Astrocyte (in vitro differentiated cells and primary cell): ENCODE measurements at places on chromosomes 3 and 15.

GRCh38 chr3:4721511-4721911 lies 228.4 kb downstream of the ITPR1 start:
- DNase-seq = peak; percentile 98

DNA sequence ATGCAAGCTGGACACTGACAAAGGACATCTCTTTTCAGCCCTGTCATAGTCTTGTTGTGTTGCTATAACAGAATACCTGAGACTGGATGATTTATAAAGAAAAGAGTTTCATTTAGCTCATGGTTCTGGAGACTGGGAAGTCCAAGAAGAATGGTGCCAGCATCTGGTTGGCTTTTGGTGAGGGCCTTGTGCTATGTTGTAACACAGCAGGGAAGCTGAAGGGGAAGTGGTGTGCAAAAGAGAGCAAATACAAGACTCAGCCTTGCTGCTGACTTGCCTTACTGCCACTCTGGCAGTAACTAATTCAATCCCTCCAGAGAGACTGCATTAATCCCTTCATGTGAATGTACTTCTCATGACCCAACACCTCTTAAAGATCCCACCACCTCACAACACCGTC lies 356.3 kb upstream of the PROK2 start:
- DNase-seq = no peak

DNA sequence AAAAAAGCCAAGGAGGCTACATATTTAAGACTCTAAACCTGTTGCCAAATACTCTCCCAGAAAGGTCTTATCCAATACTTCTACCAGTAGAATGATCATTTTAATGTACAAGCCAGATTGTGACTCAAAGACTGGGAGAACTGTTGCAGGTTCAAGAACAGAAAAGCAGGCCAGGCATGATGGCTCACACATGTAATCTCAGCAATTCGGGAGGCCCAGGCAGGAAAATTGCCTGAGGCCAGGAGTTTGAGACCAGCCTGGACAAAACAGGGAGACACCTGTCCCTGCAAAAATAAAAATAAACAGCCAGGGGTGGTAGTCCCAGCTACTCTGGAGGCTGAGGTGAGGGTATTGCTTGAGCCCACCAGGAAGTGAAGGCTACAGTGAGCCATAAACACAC lies 17.8 kb upstream of the THUMPD3 start:
- DNase-seq = no peak

GRCh38 chr3:46693892-46694226 lies 380 bp upstream of the ALS2CL start:
- no peak for DNase-seq

- peak; percentile 8 for DNase-seq
Observed at GRCh38 chr15:45521596-45522327, 793 bp downstream of the SLC30A4 start.

GRCh38 chr3:27639271-27639670 lies 82.9 kb downstream of the EOMES start:
- DNase-seq = no peak

GRCh38 chr3:98839846-98840245 lies 61.6 kb downstream of the DCBLD2 start:
- DNase-seq = peak; percentile 69

GRCh38 chr15:71055461-71055860 lies 59.8 kb upstream of the THSD4 start:
- peak; percentile 58 for DNase-seq

DNA sequence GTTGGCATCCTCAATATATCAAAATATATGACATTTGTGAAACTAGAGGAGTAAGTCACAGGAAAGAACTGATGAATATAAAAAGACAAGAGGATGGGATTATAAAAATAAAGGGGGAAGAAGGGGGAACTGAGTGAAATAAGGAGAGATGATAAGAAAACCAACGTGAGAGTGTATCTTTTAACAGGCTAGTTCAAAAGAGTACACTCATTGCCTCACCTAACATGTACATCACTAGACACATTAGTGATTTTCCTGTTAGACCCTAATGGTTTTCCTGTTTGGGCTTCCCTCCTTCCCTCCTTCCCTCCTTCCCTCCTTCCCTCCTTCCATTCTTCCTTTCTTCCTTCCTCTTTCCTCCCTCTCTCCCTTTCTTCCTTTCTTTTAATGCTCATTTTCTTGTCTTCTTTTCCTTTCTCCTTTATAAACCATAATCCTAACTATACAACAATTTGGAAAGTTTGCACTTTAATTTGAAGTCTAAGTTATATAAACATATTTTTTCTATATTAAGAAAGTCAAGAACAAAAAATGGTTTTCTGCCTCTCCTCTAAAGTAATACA lies 35.8 kb downstream of the FSIP1 start:
- no peak for DNase-seq

GRCh38 chr3:61839256-61839655 lies 277.9 kb downstream of the PTPRG start:
- DNase-seq = no peak

- no peak for DNase-seq
Observed at GRCh38 chr3:157093096-157093495, 66.9 kb downstream of the CCNL1 start.

GRCh38 chr3:155080692-155081091 lies 573 bp downstream of the MME start:
- no peak for DNase-seq

GRCh38 chr3:62604298-62604697 lies 230.9 kb upstream of the FEZF2 start:
- DNase-seq = peak; percentile 85

DNA sequence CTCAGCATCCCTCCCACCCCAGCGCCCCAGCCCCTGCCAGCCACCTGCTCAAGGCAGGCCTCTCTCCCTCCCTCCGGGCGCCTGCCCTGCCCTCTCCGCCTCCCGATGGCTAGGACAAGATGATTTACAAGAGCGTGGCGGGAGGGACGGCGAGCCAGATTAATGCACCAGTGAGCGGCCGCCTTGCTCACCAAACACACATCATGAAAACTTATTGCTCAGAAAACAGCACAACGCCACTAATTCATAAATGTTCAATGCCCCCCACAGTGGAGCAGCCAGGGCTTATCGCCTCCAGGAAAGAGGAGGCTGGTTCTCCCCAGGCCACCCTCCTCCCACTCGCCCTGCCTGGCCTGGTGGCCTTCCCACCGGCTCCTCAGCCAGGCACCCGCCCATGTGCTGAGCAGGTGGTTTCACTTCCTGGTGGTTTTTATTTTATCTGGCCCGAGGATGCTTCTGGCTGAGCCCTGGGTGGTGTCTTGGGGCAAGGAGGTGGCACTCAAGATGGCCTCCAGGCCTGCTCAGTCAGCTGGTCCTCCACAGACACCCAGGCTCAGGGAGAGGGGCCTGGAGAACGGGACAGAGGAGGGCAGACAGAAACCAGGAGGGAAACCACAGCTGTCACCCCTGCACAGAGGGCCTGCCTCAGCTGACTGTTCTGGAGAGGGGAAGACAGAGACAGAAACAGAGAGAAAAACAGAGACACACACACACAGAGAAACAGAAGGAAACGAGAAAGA lies 284.9 kb downstream of the UACA start:
- DNase-seq = no peak

DNA sequence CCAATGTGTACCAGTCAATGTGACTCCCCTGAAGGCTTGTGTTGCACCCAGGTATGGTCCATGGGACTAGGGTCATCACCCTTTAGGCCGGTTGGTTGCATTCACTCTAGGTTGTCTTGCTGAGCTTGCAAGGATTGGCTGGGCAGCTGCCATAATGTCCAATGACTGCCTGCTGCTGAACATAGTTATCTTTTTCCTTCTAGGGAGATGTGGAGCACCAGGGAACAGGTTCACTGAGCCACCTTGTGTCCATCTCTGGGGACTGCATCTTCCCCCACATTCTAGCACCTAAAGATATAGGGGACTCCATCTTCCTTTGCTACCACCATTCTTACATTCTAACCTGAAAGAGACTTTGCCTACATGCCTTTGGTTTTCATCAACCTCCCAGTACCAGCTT lies 580.4 kb upstream of the TBL1XR1 start:
- no peak for DNase-seq

DNA sequence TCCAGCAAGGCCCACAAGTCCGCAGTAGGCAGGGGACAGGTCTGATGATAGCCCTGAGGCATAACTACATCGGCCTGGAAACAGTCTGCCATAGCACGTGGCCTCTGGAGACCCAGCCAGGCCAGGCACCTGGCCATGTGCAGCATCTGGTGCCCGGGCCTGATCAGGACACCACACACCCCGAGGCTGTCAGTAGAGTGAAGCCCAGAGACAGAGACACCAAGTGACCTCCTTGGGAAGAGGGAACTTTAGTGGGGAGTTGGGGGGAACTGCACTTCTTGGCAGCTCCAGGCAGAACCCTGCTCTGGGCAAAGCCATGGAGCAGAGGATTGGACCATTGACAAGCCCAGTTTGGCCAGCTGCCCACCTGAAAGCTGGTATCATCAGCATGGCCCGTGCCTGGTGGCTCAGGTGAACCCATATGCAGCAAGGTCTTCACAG lies 1.2 kb downstream of the SHISA5 start:
- no peak for DNase-seq

- no peak for DNase-seq
Observed at GRCh38 chr3:39542588-39542988, 75.1 kb downstream of the MOBP start.

- peak; percentile 13 for DNase-seq
Observed at GRCh38 chr15:76059320-76060117, at the start of gene TMEM266. TMEM266 (plus strand) TSS chr15:76059985; CDS start chr15:76134264, 74,279 bp downstream.

DNA sequence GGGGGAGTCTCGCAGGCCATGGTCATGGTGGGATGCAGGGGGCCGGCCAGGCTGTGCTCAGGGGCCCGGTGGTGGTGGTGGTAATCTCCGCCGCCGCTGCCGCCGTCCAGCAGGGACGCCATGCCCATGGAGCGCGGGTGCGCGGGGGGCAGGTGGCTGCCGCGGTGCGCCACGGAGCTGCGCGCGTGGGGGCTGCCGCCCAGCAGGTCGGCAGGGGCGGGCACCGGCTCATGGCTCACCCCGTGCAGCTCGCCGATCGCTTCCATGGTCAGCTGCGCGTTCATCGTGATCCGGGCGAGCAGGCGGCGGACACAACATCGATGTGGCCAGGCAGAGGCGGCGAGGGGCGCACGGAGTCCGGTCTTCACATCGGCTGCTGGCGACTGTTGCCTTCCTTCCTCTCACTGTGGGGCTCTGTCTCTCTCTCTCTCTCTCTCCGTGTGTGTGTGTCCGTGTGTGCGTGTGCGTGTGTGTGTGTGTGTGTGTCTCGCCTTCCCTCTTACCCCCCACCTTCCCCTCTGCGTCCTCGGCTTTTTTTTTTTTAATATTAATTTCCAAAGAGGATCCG lies 451 bp downstream of the ONECUT1 start:
- peak; percentile 9 for DNase-seq

DNA sequence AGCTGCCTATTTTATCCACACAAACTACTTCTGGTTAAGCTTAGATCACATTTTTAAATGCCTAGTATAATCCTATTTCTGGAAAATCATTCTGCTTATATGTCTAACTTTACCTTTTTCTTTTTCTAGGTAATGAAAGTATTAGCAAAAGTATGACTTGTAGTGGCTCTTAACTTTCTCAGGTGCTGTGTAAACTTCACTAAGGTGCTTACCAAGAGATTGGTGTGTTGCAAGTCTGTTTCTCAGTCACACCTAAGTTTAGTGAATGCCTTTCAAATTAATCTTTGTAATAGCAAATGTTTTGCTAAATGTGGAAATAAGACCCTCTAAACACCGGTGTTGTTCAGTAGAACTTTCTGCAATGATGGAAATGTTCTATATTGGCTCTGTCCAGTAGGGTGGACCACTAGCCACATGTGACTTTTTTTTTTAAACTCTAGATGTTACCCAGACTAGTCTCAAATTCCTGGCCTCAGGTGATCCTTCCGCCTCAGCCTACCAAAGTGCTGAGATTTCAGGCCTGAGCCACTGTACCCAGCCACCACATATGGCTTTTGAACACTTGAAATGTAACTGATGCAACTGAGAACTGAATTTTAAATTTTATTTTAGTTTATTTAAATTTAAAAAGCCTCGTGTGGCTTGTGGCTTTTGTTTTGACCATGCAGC lies 22.0 kb downstream of the ARL13B start:
- DNase-seq = no peak

DNA sequence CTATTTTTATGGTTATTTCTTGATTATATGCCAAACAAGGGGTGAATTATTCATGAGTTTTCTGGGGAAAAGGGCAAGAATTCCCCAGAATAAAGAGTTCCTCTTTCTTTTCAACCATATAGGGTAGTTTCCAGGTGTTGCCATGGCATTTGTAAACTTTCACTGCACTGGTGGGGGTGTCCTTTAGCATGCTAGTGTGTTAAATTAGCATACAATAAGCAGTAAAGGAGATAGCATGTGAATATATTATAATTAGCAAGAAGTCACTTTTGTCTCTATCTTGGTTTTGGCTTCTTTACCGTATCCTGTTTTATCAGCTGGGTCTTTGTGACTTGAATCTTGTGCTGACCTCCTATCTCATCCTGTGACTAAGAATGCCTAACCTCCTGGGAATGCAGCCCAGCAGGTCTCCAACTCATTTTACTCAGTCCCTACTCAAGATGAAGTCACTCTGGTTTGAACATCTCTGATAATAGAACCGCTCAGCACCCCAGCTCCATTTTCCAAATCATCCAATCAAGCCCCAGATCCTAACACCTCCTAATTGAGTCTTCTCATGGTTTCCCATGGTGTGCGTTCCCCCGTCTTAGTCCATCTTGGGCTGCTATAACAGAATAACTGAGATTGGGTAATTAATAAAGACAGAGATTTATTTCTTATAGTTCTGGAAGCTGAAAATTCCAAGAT lies 3.4 kb upstream of the SELENOT start:
- DNase-seq = peak; percentile 85

GRCh38 chr3:145639875-145640274 lies 521.1 kb downstream of the PLOD2 start:
- no peak for DNase-seq

DNA sequence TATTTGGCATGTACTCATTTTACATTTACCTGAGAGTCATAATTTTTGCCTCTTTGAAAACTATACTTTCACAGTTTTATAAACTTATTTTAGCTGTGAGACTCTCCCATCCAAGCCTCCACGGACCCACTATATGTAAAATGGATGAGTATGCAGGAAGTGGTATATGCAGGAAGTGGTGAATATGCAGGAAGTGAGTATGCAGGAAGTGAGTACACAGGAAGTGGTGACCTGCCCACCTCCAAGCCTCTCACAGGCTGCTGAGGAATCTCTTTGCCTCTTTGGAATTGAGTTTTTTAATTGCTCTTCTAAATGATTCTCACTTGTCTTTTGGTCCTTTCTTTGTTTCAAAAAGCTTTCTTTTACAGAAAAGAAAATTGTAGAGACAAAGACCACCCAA lies 85.2 kb downstream of the KBTBD8 start:
- no peak for DNase-seq

GRCh38 chr3:173920386-173920785 lies 522.8 kb downstream of the NLGN1 start:
- peak; percentile 29 for DNase-seq

- no peak for DNase-seq
Observed at GRCh38 chr3:48595075-48595525, at the start of gene COL7A1. COL7A1 (minus strand) TSS chr3:48595329; CDS start chr3:48595159, 170 bp downstream.

GRCh38 chr3:31821118-31821517 lies 159.9 kb downstream of the OSBPL10 start:
- no peak for DNase-seq

DNA sequence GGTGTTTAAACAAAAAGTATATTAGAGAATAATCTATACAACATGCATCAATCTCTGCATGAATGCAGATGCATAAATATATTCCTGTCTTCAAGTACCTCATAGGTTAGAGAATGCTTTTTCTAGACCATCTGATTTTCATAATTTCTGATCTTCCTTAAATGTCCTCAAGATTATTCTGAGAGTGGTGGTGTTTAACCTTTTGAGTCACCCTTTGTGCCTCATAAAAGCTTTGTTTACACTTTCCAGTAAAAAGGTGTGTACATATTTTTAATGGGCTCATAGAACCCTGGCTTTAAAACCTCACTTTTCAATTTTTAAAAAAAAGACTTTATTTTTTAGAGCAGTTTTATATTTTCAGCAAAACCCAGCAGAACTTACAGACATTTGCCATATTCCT lies 41.0 kb upstream of the ABHD10 start:
- DNase-seq = no peak
